ENCODE measurements at places on chromosomes 6 and 20.

GRCh38 chr6:141413196-141413595 is 719.5 kb upstream of the GJE1 start:
- no peak for DNase-seq

- no peak for DNase-seq
Observed at GRCh38 chr6:114058435-114058834, 87.5 kb upstream of the HDAC2 start.

DNA sequence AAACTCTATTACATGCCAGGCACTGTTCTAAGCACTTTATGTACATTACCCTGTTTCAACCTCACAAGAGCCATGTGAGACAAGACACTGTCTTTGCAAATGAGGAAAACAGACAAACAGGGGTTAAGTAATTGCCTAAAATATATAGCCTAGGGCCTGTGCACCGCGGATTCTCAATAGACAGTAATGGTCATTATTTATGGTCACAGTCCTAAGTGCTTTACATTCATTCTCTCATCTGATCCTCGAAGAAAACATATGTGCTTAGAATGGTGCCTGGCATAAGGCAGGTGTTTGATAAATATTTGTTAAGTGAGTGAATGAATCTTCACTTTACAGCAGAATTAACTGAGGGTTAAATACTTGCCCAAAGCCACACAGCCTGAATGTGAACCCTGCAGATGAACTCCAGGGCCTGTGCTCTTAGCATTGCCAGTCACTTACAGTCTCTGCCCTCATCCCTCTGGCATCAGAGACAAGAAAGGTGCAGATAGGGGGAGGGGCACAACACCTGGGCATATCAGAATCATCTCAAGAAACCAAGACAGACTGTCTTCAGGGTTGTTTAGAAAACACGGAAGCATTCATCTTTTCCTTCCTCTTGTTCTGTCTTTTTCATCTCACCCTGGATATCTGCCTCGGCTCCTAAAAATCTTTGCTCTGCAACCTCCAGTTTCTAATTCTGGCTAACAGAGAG is 92.8 kb upstream of the SASH1 start:
- DNase-seq: no peak

- DNase-seq: no peak
Observed at GRCh38 chr6:122459240-122459639, 12.4 kb downstream of the SERINC1 start.

- DNase-seq: no peak
Observed at GRCh38 chr6:128507337-128508310, 12.8 kb downstream of the PTPRK start.

DNA sequence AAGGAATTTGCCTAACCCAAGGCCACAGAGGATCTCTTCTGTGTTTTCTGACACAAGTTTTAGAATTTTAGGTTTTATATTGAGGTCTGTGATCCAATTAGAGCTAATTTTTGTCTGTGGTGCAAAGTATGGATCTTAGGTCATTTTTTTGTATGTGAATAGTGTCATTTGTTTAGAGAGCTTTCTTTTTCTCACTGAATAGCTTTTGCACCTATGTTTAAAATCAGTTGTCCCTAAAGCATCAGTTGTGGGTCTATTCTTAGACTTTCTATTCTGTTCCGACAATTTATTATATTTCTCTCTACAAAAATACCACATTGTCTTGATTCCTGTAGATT is 341 bp upstream of the MCM9 start:
- DNase-seq: no peak

GRCh38 chr20:49270177-49270576 is 7.7 kb downstream of the ZNFX1 start:
- DNase-seq: no peak

GRCh38 chr20:19538556-19538955 is 219.5 kb upstream of the RIN2 start:
- DNase-seq: no peak

DNA sequence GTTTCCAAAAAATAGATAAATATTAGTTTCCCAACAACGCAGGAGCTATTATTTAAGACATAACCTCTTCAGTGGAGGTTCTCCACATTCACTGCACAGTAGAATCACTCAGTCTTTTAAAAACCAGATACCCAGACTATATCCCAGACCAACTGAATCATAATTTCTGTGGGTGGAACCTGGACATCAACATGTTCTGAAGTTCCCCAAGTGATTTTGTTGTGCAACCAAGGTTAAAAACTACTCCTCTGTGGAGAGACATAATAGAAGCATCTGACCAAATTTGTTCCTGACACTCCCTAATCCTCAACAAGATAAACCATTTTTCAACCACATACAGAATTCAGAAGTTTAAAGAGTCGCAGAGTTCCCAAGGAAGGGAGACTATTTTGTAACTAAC is 42.3 kb downstream of the STK38 start:
- no peak for DNase-seq

DNA sequence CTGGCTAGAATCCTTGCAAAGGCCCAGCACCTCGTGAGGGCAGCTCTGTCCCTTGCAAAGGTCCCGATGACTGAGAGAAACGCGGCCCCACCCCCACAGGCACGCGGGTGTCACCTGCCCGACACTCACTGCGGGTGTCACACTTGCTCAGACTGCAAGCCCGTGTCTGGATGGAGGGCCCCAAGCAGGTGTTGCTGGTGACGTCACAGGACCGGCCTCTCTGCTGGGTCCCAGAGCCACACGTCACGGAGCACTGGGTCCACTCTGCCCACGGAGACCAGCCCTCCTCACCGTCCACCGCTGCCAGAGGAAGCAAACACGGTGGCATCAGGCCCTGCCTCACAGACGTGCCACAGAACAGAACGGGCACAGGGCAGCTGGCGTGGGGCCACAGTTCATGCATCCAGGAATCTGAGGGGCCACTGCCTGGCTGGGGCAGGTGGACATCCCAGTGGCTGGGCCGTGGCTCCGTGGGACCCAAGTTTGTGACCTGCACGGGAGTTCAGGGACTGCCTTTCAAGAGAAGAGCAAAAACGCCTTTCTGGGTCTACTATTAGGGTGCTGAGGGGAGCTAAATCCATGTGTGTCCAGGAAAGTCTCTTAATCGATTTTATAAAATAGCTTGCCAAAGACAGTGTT is 16.0 kb downstream of the THBS2 start:
- DNase-seq: no peak

GRCh38 chr6:9136141-9136822 is 700.9 kb upstream of the SLC35B3 start:
- DNase-seq: no peak

- no peak for DNase-seq
Observed at GRCh38 chr6:146357578-146358430, 185.8 kb upstream of the RAB32 start.

DNA sequence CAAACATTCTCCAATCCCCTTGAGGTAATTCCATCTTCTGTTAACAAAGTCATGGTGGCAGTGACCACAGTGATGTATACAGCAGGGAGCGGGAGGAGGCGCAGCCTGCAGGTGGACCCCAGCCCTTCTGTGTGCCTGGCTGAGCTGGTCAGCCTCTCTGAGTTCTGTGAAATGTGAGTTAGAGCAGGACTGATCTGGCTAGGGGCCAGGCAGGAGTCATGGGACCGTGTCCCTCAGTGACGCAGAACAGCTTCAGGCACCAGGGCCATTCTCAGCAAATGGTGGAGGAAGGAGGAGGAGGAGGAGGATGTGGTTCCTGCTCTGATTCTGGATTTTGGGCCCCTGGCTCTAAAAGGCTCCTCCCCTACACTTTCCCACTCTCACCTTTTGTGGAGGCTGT is 6.9 kb downstream of the PHACTR3 start:
- DNase-seq: no peak

GRCh38 chr20:61543086-61543485 is 291.0 kb downstream of the CDH4 start:
- DNase-seq: no peak

- no peak for DNase-seq
Observed at GRCh38 chr20:58233881-58234528, 5.6 kb upstream of the ANKRD60 start.

GRCh38 chr6:139373928-139374356 is 506 bp downstream of the CITED2 start:
- no peak for DNase-seq

- no peak for DNase-seq
Observed at GRCh38 chr6:150144294-150144868, 1.5 kb downstream of the PPP1R14C start.

GRCh38 chr20:12638633-12639312 is 370.0 kb upstream of the SPTLC3 start:
- DNase-seq: no peak

DNA sequence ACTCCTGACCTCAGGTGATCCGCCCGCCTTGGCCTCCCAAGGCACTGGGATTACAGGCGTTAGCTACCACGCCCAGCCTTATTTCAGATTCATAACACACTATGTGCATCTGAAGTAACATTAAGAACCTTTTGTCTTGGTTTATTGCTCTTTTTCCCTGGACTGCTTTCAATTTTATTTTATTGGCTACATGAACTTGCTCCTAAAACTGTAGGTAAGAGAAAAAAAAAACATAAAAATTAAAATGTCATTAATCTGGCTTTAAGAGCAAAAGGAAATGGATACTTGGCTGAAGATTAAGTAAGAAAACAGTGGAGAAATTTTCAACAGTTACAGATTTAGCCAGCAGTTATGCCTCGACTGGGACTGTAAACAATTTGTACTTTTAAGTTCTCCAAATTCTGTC is 62.5 kb downstream of the GJA1 start:
- DNase-seq: no peak

Measured in NCI-H446 (cell line).